ENCODE measurements at places on chromosomes 6 and 20.

DNA sequence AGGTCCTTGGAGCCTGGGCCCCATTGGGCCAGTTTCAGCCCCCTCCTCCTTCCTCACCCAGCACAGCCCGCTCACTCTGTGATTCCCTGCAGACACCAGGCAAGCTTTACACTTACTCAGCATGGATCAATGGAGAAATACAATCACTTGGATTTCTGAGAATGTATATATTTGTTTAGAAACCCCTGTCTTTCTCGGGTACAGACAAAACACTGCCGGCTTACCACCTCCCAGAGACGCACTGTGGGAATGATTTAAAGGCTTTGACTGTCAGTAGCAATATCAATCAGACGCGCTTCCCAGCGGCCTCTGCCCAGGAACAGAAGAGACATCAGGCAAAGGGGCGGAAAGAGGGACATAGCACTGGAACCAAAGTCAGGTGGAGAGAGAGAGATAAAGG is 186.5 kb downstream of the MAFB start:
- no peak for DNase-seq

DNA sequence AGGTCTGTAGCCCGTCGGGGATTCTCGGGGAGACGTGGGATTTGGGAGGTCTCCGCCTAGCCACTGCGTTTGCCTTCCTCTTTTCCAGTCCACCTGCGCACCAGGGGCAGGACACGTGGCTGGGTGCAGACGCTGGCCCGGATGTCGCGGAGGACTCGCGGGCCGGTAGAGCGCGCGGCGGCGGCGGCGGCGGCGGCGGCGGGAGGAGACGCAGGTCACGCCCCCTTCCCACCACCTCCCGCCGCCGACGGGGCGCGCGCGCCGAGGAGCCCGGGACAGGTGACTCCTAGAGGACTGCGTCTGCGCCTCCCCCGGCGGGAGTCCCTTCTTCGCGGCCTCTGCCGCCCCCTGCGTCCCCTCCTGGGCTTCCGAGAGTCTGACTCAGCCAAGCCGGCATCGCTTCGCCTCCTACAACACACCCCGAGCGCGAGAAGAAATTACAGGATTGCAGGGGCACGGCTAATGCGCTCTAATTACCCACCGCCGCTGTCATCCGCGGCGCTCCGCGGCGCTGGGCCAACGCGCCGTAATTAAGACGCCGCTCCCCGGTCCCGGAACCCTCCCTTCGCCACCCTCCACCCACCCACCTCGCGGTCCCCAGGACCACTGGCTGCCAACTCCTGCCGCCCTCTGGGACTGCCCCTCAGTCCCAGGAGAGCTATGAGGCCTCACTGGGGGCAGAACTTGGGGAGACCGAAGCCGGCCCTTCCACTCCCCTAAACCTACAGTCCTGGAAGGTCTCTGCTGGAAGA is 124.5 kb downstream of the MRPL14 start:
- DNase-seq = no peak

DNA sequence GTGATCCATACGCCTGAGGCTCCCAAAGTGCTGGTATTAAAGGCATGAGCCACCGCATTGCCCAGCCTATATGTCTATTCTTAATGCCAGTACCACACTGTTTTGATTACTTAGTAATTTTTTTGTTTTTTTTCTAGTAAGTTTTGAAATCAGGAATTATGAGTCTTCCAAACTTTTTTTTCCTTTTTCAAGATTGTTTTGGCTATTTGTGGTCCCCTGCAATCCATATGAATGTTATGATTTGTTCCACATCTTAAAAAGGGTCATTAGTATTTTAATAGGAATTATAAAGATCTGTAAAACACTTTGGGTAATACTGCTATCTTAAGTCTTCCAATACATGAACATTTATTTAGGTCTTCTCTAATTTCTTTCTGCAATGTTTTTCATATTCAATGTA is 6.8 kb upstream of the POPDC3 start:
- DNase-seq = no peak

DNA sequence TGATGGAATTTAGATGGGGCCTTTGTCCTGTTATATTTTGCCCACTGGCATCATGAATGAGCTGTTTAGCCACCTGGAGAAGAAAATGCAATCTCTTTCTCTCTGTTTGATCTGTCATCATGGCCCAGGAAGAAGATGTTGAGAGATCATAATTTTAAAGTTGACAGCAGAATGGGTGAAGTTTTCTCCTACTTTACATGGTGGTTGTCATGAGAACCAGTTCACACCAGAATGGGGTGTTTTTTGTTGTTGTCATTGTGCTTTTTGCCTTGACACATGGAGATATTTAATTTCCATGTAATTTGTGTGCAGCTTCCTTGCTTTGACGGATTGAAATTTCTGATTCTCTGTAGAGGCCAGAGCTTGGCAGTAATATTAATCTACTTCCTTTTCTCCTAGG is 122.5 kb downstream of the FARS2 start:
- no peak for DNase-seq

GRCh38 chr6:26225848-26226578 is 138.8 kb downstream of the HFE start:
- DNase-seq = no peak

DNA sequence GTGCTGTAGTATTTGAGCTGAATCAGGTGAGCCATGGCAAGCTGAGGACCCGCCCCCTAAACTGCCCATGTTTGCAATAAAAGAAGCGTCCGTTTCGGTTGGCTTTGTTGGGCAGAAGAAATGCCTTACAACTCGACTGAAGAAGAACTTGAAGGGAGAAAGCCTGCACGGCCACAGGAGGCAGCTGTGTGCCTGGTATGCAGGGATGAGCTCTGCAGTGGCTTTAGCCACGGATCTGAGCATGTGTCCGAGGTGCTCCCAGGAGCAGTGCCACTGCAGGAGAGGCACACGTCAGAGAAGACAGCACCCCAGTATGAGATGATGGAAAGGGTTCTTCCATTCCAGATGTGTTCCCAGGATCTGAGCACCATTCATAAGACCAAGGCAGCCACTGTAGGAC is 23.5 kb downstream of the KIZ start:
- no peak for DNase-seq

Data from osteocyte (in vitro differentiated cells).